Stimulated activated CD8-positive, alpha-beta memory T cell treated with anti-CD3 and anti-CD28 coated beads, Interleukin-7, amount 100 ng/mL, for 48 hours (primary cell): ENCODE measurements at places on chromosomes 7 and 10.

DNA sequence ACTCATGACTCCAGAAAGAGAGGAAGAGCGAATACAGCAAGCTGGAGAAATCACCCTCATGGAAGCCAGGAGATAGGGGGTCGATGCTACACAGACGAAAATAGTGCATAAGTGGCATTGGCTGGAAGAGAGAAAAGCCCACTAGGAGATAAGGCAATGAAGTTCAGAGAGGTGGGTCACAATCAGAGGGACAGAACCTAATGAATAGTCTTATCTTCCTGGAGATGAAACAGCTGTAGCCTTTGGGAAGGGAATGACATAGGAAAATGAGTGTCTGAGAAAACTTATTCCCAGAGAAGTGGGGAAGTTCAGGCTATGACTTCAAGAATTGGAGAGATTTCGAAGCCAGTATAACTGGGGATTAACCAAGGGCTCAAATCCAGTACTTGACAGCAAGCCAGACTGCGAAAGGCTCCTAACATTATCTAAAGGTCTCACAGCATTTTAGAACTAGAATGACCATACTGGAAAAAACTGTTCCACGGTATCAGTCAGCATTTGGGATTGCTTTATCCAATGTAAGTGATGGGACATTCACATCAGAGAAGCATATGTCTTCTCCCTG is 211.1 kb downstream of the ZNF365 start:
- DNase-seq: no peak

DNA sequence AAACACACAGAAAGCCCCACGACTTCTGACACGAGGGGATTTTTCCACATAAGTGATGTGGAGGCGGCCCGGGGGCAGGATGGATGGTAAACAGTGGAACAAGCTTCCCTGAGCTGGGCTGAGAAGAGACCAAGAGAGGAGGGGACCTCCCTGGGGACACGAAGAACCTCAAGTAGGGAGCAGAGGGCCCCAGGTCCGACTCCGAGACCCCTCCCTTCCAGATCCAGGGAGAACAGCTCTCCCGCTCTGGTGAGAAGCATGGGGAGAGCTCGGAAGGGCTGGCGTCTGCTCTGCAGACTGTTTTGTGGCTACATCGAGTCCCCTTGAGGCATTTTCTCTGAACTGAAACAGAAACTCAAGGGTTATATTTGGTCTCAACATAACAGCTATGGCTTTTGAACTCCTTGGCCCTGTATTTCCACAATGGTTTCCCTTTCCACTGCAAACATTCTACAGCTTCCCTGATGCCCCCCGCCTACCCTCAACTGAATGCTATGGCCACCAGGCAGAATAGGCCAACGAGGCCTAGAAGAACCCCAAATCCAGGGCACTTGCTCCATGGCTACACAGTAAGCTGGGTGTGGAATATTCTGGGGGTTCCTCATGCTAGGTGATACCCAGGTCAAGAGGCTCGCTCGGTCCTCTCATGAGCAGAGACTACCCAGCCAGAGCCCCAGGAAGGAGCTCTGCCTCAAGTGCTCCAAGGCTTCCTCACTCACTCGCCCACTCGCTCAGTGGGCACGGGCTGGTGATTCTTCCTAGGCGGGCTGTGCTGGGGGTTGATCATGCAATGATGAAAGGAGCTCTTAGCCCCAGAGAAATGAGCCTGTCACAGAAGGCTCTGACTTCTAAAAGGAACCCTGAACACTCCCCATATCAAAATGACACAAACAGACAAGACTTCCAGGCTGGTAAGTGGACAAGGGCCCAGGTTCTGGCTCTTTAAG is 47.5 kb downstream of the FAM53B start:
- DNase-seq: no peak

DNA sequence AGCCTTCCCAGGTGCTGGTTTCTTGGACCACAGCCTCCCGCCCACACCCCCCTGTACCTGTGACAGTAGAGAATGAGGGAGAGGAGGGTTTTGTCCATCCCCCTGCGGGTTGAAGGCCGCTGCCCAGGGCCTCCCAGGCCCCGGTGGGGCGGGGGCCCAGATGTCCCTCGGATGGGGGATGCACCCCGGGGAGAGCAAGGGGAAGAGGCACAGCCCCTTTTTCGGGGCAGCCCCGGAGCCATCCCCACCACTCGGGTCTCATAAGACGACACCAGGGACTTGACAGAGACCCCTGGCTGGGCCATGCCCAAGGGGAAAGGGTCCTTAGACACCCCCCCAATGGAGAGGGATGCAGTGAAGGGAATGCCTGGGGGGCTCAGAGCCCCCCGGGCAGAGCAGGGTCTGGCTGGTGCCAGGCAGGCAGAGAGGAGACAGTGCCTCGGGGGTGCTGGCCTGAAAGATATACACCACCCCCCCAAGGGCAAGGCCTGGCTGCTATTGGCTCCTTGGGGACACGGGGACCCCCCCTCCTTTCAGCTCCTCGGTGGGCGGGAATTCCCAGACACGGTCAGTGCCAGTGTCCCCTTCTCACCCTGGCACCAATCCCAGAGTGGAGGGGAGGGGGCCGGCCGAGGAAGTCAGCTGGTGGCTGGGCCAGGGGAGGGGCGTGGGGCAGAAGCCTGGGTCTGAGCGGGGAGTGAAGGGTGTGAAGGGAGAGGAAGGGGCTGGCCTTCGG is 3.7 kb upstream of the SPACDR start:
- no peak for DNase-seq

GRCh38 chr7:676246-676971 is 50.1 kb upstream of the DNAAF5 start:
- DNase-seq: no peak

DNA sequence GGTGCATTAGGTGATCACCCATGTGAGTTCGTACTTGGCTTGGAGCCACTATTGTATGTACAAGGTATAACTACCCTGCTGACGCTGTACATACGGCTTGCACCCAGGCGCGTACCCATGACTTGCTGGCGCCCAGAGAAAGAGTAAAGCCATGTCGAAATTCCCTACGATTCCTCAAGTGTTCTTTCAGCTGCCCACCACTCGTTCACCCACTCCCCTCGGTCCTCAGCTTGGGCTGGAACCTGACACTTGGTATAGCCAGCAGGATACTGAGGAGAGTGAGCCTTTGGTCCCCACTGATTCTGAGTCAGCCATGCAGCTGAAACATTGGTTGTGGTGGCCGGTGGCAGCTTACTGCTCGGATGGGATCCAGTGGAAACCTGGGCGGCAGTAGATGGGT is 241.5 kb downstream of the CACNA2D1 start:
- no peak for DNase-seq

GRCh38 chr7:51316666-51317581 is at the start of gene COBL:
TSS of gene COBL (minus strand) at chr7:51316809. CDS start at chr7:51316633, 176 bp downstream.
- DNase-seq: no peak

GRCh38 chr7:32779167-32779566 is 112.4 kb downstream of the KBTBD2 start:
- DNase-seq: no peak

DNA sequence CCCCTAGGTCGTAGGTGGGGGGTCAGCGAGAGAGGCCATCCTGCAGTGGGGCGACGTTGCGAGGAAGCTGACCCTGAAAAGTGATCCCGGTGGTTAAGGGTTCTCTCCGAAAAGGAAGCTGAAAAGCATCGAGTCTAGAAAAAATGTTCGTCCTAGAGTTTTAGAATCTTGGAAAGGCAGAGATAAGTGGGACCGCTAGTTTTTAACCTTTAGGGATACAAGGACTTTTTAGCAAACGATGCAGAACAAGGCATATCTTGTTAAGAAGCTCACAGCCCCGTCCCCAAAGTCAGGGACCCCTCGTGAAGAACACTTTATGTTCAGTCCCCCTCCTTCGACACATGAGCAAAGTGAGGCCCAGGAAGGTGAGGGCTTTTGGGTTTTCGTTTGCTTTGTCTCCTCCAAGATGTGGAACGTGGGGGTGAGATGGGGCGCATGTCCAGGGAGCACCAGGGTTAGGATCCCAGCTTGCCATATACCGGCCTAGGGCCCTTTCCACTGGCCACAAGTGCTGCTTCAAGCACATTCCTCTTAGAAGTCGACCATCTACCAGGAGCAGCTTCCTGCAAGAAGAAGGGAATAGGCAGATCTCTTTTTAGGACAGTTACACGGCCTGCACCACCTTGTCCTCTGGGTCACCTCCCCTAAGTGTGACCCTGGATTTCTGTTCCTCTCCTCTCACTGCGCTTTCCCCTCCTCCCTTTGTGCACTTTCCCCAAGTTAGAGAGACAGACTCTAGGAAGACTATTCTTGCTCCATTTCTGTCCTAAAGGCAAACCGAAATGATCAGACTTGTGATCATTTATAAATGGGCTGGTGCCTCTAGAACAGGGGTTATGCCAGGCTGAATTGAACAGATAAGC is 969 bp downstream of the SLC35G1 start:
- DNase-seq: no peak

DNA sequence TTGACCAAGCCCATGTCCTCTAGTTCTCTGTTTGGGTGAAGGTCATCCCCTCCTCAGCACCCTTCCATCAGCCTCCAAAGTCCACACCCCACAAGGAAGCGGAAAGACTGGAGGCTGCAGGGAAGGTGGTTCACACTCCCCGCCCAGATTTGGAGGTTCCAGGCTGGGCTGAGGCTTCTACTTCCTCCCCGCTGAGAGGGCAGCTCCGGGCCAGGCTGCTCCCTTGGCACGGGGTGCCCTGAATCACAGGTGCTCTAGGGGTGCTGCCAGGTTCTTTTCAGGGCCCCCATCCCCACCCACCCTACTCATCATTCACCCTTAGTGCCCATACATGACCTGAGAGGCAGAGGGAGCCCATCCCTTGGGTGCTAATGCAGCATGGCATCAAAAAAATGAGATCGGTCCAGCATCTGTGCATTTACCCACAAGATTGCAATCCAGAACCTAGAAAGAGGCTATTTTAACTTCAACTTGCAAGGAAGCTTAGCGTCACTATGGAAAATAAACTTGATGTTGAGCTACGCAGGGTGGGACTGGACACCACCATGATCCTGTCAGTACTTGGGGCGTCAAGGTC is 47.3 kb upstream of the ZMIZ1 start:
- DNase-seq: no peak

GRCh38 chr10:81251457-81252115 is 623.4 kb upstream of the NRG3 start:
- no peak for DNase-seq

- DNase-seq: peak; percentile 89
Measured at GRCh38 chr10:43322769-43323168, 48.7 kb upstream of the FXYD4 start.

DNA sequence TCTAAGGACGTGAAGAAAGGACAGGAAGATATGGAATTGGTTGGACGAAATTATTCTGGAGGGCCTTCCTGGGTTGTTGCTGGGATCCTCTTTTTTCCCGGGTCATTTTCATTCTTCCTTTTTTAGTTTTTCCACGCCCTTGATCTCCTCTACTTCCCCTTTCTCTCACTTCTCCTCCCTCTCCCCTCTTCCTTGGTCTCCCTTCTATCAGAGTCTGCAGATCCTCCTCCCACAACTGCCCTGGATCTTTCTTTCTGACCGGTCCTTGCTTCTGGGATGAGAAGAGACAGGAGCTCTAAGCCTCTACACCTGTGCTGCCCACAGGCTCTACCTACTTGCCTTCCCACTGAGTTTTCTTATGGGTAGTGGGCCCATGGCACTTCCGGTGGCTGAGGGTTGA is 103.7 kb upstream of the RELN start:
- DNase-seq: no peak

- peak; percentile 5 for DNase-seq
Measured at GRCh38 chr10:48215486-48216203, 58.9 kb downstream of the FRMPD2 start.

DNA sequence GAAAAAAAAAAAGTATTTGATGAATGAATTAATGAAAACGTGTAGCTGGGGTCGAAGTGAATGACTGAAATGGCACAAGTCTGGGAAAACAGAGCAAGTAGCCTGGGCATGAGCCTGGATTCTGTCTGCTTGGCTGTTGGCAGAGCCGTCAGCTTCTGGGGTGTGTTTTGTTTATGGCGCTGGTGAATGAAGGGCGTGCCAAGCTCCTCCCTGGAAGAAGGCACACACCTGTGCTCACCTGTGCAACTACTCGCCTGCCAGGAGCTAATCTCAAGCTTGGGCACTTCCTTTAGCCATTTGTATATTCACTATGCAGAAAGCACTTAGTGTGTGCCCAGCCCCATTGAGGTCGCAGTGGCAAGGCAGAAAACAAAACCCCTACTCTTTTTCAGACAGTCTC is 74.1 kb downstream of the GTF2IRD1 start:
- DNase-seq: no peak

- no peak for DNase-seq
Measured at GRCh38 chr7:85883-86515, 106.4 kb upstream of the FAM20C start.

DNA sequence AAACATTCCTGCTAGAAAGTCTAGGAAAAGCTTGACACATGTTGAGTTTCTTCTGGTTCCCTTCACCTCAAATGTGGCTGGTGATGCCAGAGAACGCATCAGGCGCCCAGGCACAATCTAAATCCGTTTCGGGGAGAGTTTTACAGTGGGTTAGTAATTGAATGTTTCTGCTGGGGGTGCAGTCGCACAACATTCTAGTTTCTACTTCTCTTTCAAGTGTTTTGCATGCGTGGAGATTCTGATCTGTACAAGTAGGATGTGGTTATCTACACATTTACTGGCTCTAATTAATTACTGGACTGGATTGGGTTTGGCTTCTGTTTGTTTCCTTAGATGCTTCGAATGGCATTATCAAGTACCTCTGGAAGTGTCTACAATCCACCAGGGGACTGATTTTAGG is 173.8 kb downstream of the TMEM26 start:
- no peak for DNase-seq

- no peak for DNase-seq
Measured at GRCh38 chr7:149884541-149884940, 10.8 kb downstream of the ATP6V0E2 start.

GRCh38 chr7:107563081-107563774 is 492 bp downstream of the COG5 start:
- peak; percentile 12 for DNase-seq

DNA sequence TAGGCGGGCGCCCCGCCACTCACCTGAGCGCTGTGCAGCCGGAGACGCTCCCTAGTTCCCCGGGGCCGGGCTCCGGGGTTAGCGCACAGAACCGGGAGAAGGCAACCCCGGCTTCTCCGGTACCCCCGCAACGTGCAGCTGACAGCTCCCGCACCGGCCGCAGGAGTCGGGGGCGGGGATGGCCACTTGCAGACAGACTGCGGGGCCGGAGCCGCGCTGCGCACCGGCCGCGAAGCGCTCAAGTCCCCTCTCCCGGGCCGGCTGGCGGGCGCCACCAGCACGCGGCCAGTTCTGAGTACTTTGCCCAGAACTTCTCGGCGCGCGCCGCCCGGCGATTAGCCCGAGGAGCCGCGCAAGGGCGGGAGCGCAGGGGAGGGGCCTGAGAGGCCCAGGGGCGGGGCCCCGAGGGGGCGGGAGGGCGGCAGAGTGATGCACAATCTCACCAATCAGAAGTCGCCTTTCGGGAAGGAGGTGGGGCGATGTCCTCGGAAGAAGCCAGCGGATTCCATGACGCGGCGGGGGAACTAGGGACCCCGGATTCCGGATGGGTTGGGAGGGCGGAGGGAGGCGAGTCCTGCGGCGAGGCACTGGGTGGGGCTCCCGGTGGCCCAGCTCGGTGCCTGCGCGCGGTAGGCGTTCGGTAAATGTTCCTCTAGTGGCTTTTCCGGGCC is at the start of gene OSBPL3:
Gene OSBPL3 (minus strand): TSS at position 316 of the 671 bp plus-strand sequence. CDS start 87,706 bp downstream, outside the sequence.
- peak; percentile 91 for DNase-seq

DNA sequence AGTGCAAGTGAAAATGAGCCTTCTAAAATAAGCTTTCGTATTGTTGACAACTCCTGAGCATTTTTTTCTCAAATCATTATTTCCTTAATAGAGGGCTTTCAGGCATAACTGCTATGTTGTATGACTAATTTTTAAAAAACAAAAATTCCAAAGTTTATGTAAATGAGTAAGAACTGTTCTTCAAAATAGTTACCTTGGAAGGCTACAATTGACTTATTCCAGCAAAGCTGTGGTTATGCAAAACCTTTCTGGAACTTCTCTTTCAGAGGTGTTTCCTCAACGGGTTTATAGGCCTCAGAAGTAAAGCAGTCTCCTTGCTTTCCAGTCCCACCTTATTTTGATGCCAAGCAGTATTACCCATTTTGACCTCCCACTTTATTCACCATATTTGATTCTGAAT is 2.5 kb downstream of the SLC25A28 start:
- no peak for DNase-seq
